ENCODE measurements at places on chromosomes 3 and 15.
A peak's percentile ranks its signal among the peaks of the same experiment; 100 is the strongest.

- peak; percentile 22 for DNase-seq
Measured at GRCh38 chr3:100710261-100710968, 1.1 kb downstream of the TFG start.

DNA sequence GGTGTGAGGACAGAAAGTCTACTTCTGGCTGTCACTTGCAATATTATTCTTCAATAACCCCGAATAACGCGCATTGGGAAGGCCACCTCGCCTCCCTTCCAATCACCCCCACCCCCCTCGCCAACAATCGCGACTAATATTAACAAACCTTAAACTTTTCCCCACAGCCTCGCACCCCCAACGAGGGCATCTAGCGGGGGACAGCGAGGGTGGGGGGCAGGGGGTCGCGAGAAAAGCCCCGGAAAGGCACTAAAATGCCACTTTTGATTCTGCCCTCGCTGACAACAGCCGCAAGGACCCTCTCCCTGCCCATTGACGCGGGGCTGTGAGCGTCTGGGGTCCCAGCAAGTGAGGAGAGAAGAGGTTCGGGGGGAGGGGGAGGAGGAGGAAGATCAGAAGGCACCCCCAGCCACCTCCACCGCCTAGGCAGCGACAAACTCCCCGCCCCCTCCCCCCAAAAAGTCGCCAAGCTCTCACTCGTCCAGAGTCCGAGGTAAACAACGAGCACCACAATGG lies 868 bp downstream of the SATB1 start:
- DNase-seq, result no peak

- DNase-seq, result no peak
Measured at GRCh38 chr15:50059203-50059772, 59.7 kb downstream of the ATP8B4 start.

DNA sequence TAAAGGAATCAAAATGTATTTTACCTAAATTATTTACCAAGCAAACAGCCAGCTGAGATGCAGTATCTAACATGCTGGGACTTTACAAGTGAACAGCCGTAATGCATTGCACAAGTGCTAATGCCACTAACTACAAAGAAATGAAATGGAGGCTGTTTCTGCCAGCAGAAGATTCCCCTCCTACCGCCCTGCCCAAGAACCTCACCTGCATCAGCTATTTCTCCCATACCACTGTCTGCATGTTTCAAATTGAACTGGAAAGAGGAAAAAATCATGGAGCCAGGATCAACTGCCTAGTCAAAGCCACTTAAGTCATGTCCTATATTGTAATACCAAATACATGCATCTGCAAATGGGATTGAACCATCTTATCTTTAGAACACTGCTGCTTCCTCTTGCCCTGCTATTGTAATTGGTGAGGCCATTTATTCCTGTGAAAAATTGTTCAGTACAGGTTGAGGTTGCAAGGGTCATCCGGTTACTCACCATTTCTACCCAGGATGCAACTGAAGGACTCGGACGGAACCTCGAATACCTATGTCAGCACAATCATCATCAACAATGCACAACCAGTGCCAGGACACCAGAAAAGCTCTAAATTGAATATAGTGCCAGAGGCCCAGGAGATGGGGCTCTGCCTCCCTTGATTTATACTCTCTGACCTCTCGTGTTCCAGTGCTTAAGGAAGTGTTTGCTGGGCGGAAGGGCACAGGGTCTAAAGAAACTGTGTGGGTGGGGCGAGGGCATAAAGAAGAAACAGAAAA lies 27.5 kb downstream of the ANXA2 start:
- DNase-seq, result no peak

DNA sequence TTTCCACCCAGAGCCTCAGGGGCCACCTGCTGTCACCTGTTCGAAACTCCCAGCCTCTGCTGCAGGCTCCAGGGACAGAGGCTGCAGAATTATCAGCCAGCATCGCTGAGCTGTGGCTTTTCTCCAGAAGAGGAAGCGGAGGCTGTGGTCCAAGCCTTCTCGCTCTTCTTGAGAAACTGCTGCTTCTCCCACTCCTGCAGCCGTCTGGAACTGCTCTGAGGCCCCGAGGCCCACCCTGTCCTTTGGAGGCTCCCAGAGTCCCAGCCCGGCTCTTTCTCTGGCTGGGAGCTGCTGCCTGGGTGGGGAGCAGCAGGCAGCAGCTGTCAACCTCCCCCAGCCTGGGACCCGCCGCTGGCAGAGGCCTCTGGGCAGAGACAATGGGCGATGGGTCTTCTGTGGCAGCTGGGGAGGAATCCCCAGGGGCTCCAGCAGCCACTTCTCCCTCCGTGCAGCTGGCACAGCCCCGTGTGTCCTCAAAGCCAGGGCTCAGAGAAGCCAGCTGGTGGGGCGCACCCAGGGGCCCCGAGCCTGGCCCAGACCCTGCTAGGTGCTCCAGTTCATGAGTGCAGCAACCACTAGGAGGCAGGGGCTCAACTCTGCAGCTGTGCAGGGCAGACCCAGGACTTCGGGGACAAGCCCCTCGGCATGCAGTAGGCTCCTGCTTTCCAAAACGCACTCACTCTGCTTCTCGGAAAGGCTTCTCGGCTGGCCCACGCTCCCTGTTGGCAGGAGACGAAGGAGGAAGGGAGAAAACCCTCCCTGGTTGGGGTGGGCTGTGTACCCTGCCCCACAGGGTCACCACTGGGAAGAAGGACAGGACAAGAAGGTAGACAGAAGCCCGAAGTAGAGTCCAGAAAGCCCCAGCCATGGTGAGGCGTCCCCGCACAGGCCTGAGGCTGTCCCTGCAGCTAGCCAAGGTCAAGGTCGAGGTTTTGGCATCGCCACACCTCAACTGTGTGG lies 49.9 kb upstream of the FURIN start:
- DNase-seq, result no peak

- no peak for DNase-seq
Measured at GRCh38 chr3:157070678-157070999, 89.3 kb downstream of the CCNL1 start.

- no peak for DNase-seq
Measured at GRCh38 chr3:160112481-160112880, 112.7 kb upstream of the C3orf80 start.

DNA sequence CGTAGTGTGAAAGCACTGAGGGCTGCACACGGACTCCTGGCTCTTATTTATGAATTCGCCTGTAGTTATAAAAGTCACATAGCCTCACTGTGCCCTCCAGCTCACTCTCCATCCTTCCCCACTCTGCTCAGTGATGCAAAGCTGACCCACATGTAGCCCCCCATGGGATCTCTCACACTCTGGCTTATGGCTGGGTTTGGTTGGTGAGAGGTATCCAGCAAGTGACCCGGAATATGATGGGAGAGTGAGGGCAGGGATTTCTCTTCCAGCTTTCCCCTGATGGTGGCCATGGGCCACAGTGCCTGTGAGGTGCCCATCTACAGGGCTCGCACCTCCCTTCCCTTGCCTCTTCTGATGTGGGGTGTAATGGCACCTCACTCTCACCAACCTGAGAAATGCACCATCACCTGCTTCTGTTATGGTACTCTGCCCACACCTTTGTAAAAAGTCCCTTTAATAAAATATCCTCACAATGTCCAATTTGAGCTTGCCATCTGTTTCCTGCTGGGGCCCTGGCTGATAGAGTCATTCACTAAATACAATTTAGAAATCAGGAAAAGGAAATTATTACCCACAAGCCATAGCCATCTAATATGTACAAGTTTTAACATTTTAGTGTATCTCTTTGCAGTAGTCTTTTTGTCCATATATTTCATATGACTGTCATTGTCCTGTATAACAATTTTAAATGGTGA lies 93.6 kb downstream of the SCN11A start:
- DNase-seq, result no peak

DNA sequence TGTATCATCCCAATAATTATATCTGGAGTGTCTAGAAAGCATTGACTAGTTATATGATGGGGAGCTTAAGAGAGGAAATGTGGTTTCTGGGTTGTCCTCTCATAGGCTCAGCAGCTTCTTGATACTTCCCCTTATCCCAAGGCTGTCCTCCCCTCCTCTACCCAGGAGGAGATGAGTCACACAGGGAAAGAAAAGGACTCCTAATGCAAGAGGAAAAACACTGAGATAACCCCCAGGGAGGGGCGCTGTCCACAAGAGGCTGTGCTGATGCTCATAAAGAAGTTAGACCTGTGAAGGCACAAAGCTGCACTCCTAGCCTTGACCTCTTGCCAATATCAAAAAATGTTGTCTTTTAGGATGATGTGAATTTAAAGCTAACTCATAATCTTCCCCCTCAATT lies 28.8 kb upstream of the GYG1 start:
- DNase-seq, result no peak

DNA sequence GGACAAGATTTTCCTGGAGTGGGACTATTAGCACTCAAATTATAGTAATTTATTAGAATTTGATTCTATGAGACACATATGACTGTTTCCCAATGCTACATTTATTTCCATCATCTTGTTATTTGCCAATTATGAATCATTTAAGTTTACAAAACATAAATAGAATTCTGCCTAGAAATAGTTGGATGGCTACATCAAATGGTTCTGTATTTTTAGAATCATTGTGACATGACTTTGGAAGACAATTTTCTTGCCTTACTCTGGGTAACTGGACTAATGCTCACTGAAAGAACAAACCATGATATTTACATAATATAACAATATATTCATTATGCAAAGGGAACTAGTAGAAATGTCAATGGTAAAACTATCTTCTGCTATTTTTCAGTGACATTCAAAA lies 173.5 kb downstream of the ZIC1 start:
- DNase-seq, result no peak

Data from activated CD8-positive, alpha-beta memory T cell treated with anti-CD3 and anti-CD28 coated beads for 48 hours (primary cell).